ENCODE measurements at places on chromosomes 3 and 15.

DNA sequence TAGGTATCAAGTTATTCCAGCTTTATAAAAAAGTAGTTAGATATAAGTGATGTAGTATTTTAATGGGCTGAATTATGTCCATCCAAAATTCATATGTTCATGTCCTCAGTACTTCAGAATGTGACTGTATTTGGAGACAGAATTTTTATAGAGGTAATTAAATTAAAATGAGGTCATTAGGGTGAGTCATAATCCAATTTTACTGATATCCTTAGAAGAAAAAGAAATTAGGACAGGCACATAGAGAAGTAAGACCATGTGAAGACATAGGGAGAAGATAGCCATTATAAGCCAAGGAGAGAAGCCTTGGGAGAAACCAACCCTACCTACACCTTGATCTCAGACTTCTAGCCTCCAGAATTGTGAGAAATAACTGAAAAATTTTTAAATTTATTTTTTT is 30.3 kb downstream of the RAP2B start:
- no peak for DNase-seq

DNA sequence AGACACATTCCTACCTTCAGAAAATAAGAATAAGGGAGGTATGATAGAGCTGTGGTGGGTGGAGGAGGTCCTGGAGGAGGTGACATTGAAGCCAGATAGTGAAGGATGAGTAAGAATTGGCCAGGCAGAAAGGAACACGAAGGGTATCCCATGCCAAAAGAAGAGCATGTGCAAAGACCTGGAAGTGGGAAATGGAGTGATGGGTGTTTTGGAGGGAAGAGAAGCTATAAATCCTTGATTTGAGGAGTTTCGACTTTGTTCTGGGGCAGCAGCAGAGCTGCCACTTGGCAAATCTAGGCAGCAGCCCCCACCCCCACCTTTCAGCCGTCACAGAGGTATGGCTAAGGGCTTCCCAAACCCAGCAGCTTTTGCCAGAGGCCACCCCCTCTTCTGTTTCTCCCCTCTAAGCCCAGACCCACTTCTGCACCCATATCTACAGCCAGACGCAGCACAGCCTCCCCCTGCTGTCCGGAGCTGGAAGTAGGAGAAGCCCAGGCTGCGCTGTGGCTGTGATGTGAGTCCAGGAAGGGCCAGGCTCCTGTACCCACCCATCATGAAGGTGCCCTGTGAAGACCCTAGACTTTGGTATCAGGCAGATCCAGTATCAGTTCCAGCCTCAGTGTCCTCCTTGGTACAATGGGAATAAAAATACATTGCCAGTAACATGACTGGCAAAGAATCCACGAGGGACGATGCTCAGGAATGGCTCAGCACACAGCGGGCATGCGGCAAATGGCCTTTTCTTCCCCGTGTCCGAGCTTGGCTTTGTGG is 188.7 kb upstream of the LINGO1 start:
- DNase-seq: peak; percentile 78

DNA sequence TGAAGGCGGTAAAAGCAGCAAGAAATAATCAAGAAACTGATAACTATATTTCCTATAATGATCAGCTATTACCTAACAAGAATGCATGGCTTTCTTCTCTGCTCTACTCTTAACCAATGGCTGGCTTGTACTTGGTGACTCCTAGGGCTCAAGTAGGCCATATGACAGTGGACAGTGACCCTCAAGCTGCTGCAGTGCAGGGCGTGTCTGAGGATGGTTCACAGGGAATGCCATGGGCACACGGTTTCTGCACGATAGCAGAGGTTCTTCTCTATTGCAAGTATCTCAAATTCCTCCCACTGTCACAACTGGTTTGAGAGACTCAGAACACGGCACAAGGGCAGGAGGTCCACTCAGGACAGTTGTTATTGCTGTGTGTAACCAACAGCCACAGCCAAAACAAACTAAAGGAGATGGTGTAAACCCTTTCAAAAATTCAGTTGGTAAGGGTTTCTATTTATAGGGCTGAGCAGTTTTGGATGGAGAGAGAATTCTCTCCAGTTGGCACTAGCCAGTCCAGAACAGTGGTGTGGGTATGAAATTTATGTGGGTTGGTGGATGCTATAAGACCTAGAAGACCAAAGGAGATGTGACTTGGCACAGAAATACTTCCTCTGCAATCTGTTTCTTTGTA is 103.2 kb upstream of the ST8SIA2 start:
- DNase-seq: no peak

- no peak for DNase-seq
These were observed 86.3 kb downstream of the PDCD6IP start for GRCh38 chr3:33884701-33885100.

DNA sequence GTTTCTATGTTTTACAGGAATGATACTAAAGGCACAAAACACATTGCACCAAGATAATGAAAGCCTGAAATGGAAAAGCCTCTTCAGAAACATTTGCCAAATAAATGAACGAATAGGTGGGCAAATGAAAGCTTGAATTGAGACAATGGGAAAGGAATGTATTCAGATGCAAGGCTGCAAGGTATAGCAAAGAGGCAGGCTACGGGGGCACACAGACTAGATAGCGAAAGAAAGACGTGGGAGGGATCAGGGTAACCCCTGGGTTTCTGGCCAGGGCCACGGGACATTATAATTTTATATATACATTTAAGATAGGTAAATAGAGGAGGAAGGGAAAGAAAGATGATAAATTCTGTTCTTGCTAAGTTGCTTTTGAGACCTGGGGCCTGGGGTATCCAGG is 95.9 kb upstream of the NLGN1 start:
- no peak for DNase-seq

DNA sequence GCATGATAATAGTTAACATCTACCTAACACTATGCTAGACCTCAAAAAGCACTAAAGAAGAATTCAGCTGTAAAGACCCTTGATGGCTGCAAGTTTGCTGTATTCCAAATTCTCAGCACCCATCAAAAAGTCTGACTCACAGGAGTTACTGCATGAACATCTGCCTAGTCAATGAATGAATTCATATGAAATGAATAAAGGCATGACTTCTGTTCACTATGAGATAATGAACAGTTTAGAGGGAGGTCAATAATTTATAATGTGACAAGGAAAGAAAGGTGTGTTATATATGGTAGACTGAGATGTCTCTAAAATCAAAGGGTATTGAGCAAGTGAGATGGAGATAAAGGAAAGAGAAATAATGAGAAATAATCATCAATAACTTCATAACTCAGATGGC is 508.2 kb upstream of the TGFBR2 start:
- DNase-seq: no peak

DNA sequence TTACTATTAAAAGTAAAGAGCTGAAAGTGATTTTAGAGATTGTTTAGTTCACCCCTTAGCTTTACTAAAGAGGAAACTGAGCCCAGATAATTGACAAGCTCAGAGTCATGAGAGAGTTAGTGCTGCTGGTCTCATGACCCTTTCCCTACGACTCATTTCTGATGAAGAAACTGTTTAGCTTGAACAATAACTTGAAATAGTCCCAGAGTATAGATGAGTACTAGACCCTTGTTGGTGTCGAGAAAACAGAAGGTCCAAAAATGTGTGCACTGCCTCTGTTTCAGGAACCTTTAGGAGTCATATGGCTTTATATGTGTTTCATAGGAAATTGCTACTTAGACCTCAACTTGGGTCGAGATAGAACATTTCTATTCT is 58.2 kb downstream of the IL16 start:
- DNase-seq: no peak

- DNase-seq: no peak
These were observed 1.4 kb downstream of the NISCH start for GRCh38 chr3:52456800-52457183.

DNA sequence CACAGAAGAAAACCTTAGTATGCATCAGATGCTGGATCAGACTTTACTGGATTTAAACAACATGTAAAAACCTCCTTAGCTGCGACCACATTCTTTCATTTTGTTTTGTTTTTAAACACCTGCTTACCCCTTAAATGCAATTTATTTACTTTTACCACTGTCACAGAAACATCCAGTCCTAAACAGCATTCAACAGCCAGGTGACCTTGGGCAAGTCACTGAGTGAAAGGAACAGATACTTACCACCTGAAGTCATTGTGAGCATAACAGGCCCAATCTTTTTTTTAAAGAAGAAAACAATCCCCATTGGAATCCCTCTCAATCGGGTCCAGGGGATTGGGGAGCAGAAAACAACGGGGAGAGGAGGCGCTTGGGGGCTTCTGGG is 390 bp downstream of the STARD5 start:
- no peak for DNase-seq

GRCh38 chr3:83096-83495 is 113.5 kb upstream of the CHL1 start:
- no peak for DNase-seq

GRCh38 chr15:44636976-44637375 is 26.5 kb downstream of the SPG11 start:
- DNase-seq: no peak

DNA sequence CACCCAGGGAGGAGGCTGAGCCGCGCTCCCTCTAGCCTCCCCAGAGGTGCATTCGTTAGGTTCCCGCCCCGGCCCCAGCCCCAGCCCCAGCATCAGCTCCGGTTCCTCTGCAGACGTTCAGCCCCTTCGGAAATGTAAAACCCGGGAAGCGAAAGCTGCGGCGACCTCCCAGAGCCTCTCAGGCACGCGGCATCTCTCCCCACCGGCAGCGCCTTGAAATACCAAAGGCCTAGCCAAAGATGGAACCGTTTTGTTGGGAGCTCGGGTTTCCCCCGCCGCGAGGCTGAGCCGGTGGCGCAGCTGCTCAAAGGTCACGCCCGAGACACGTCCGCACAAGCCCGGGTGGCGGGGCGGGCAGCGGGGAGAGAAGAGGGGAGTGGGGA is 77.8 kb upstream of the HES1 start:
- DNase-seq: peak; percentile 62

DNA sequence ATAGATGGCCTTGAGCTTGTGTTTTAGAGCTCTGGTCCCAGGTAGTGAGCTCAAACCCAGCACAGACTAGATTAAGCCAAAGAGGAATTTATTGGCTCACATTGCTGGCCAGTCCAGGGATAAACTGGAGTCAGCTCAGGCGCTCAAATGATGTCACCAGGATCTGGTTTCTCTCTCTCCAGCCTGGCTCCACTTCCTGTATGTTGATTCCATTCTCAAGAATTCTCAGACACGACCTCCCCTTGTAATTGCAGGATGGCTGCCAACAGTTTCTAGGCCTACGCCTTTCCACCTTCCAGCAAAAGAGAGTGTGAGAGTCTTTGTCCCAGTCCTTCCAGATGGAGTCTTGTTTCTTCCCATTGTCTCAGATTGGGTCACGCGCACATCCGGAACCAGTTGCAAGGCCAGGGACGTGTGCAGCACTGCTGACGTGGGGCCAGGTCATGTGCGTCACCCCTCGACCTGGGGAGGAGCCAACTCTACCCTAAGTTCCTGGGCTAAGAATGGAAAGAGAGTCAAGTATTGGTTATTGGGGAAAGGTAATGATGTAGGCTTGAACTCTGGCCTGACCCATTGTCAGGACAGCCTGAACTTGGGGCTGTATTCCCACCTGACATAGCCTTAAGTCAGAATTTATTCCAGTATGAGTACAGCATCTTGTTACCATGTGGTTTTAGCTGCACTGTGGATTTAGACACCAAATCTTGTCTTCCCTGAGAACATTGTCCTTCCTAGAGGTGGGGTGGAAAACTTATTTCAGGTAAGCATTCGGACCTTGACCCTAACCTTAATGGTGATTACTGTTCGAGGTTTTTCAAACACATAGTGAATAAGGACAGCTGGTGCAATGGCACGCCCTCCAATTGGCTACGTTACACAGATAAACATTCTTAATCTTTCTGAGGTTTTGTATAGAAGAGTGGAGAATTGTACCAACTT is 31.6 kb downstream of the CACNA1D start:
- no peak for DNase-seq

DNA sequence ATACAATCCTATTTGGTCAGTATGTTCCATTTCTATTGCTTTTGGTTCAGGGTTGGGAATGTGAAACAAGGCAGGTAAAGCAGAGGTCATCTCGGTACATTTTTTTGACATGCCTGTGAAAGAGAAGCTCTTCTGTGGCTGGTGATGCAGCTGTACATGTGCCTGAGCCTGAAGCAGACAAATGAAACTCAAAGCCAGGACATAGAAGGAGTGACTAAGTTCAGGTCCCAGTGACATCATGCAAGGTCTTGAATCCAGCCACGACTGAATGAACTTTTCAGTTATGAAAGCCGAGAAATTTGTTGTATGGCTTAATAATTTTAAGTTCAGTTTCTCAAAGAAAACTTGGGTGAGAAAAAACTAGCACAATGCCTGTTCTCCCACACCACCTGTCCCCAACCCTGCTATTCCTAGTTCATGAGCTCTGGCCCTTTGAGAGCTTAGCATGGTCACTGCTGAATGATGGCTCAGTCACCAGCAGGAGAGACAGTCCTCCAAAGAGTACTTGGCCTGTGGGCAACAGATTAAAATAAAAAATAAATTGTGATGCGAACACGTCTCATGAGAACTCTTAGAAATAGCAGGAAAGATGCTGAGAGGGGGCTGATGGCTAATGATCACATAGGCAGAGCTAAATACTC is 600.2 kb upstream of the GRM7 start:
- no peak for DNase-seq

- DNase-seq: no peak
These were observed 17.9 kb downstream of the FAM174B start for GRCh38 chr15:92637626-92638025.

GRCh38 chr15:36877294-36877693 is 223.1 kb downstream of the MEIS2 start:
- no peak for DNase-seq

- DNase-seq: no peak
These were observed 28.9 kb upstream of the VPS33B start for GRCh38 chr15:91051248-91051647.

GRCh38 chr15:82159922-82160321 is 102.6 kb downstream of the EFL1 start:
- peak; percentile 82 for DNase-seq

DNA sequence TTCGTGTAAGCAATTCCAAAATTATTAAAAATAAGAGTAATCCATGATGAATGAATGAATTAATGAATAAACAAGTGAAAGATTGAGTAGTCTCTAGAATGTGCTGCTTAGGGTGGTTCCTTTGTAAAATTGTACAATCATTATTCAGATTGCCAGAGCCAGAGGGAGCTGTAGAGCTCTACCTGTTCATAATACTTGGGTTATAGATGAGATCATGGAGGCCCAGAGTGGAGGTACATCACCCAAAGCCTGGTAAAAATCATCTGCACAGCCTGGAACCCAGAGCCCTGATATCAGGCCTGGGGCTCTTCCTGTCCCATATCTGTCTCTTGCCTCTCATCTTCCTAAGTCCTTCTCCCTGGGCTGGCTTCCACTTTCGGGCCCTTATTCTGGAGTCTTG is 297.2 kb downstream of the RPLP1 start:
- no peak for DNase-seq

- no peak for DNase-seq
These were observed 30.5 kb upstream of the CHL1 start for GRCh38 chr3:166071-166470.

Measured in urothelium cell line (cell line).